Left lung (tissue), 14 donors: ENCODE measurements at places on chromosomes 2 and 18. TPM values are rescaled to one million over a fixed set of nuclear protein-coding genes. Genes with fewer than 3 reads are reported as not detected.

DNA sequence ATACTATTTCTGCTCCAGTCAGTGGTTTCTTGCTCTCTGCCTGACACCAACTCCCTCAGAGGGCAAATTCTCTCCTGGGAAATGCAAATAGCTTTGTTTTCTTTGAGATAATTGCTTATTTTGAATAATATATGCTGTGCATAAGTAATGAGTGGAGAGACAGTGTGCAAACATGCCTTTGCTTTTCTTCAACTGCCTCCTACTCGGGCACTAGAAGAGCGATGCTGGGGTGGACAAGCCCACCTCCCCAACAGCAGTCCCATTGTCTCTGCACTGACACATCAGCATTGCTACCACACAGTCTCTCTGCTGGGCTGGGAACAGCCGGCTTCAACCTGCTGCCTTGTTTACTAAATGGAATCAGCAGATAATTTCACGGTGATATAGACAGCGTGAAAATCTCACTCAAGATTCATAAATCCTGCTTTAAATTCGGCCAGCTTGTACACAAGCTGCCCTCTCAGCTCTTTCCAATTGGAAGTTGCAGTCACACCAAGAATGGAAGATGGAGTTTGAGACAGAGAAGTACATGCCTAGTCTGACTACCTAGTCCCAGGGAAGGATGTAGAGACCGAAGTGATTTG, 694.5 kb downstream of the TDRD15 start:
- DNase-seq = no peak

The CCDC102B gene
- polyA plus RNA-seq = 10.6 TPM

The PLGLB2 gene
- polyA plus RNA-seq = 2.7 TPM

GRCh38 chr2:26595146-26595545, 46.0 kb downstream of the CIB4 start:
- DNase-seq = no peak

The SH3BP4 gene
- polyA plus RNA-seq = 27.3 TPM

DNA sequence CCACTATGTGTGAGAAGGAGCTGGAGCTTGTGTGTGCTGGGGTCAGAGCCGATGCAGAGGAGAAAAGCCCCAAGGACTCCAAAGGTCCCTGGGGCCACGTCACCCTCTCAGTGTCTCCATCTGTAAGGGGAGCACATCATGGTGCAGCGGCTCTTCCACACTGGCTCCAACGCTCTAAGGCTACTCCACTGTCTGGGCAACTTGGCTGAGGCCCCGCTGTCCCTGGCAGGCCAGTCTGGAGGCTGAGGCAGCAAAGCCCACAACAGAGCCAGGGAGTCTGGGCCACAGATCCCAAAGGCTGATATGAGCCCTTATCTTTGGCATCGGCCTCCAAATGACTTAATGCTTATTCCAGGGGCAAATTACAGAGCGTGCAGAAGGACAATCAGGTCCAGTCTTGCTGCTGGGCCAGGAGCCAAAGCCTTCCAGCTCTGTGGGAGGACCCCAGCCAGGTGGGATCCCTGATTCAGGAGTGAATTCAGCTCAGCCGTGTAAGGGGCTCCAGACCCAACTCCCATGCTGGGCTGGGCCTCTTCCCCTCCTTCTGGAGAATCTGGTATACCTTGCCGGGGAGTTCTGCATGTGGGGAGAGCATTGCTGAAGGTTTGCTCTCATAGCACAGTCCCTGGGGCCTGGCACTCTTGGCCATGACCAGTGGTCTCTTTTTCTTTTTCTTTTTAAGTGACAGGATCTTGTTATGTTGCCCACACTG, 1.8 kb upstream of the DUSP2 start:
- no peak for DNase-seq

The CCDC68 gene
- polyA plus RNA-seq = 82.2 TPM
